NCI-H774 (cell line): ENCODE measurements at places on chromosomes 2 and 18.

- no peak for DNase-seq
Measured at GRCh38 chr2:145050134-145050533, 530.2 kb upstream of the ZEB2 start.

DNA sequence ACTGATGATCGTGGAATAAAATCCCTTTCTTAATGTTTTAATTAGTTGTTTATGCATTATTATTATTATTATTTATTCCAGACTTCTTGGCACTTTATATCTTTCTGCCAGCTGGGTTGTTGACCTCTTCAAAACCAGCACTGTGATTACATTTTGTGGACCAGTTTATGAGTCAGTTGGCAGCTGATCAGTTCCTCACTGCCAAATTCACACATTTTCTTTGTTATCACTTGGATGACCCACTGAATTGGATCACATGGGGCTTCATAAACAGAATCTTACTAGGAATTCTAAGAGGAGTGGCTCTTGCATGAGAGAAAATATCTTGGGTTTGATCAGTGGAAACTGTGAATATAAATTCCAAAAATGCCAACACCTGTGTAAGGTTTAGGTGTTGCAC lies 321.8 kb upstream of the SPRED2 start:
- DNase-seq, result no peak

DNA sequence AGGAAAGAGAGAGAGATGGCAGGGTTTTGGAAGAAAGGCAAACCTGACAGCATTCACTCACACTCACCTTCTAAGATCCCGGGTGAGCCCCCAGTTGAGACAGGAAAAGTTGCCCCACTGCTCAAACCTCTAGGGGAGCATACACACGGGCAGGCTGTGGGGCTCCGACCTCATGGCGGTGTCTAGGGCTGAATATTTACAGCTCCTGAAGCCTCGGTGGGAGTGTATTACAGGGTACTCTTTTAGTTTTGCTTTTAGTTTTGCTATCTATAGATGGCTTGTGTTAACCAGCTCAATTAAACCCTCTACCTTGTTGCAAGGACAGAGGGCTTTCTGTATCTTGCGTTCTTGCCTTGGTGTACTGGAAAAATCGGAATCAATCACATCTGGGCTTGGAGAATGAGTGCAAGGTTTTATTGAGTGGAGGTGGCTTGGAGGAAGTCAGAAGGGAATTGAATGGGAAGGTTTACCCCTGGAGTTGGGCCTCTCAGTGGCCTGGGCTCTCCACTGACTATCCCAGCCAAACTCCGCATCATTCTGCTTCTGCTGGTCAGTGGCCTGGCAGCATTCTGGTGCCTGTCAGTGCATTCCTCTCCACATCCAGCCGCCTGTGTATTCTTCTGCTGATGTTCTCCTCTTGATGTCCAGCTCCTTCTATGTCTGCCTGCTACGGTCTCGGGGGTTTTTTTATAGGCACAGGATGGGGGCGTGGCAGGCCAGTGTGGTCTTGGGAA lies 10.1 kb upstream of the IFIH1 start:
- no peak for DNase-seq

DNA sequence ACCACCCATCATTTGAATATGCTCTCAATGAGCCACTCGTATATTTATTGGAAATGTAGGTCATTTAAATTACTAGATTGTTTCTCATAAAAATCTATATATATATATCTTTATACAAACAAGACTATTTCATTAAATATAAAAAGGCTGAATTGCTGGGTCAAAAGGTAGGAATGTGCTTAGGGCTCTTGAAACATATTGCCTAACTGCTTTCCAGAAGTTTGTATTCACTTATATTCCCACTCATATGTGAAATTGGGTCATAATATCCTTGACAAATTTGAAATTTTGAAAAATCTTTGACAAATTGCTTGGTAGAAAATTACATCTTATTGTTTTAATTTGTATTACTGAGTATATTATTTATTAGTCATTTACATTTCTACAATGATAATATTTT lies 999.8 kb upstream of the CDH2 start:
- DNase-seq, result no peak

- DNase-seq, result no peak
Measured at GRCh38 chr18:50751490-50751889, 68.3 kb downstream of the MRO start.
